Activated B cell treated with CpG ODN at 0.5 μM for 24 hours (primary cell): ENCODE measurements at places on chromosomes 2 and 18. TPM values are rescaled to one million over a fixed set of nuclear protein-coding genes. Genes with fewer than 3 reads are reported as not detected.
A peak's percentile ranks its signal among the peaks of the same experiment; 100 is the strongest.

GRCh38 chr18:29174891-29175290 lies 998.0 kb upstream of the CDH2 start:
- H3K4me3 ChIP-seq = no peak overlapping the region
- no peak for DNase-seq
- no peaks in the 10 kb centered on the region for H3K27me3 ChIP-seq
- no peaks in the 10 kb centered on the region for H3K4me1 ChIP-seq
- no peaks in the 10 kb centered on the region for H3K36me3 ChIP-seq

DNA sequence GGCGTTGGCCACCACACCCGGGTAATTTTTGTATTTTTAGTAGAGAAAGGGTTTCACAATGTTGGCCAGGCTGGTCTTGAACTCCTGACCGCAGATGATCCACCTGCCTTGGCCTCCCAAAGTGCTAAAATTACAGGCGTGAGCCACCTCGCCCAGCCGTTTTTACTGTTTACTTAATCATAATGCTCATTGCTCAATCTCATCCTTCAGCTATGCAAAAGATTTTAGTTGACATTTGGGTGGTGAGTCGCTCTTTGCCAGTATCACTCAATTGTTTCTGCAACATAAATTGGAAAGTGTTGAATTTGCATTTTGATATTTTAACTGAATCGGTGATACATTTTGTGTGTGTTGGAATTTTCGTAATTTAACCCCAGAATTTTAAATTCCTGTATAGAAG lies 7.8 kb upstream of the ZNF532 start:
- no peak overlapping the region for H3K27ac ChIP-seq
- no peak for DNase-seq
- H3K27me3 ChIP-seq = no peaks in the 10 kb centered on the region

GRCh38 chr18:12750076-12750714 lies 47.4 kb downstream of the PSMG2 start:
- peaks cover 17% of the 10 kb centered on the region for H3K4me1 ChIP-seq
- no peak for DNase-seq
- H3K36me3 ChIP-seq = no peaks in the 10 kb centered on the region
- peak overlapping the region; percentile 41 for H3K4me3 ChIP-seq
- H3K27ac ChIP-seq = peak overlapping the region; percentile 30

DNA sequence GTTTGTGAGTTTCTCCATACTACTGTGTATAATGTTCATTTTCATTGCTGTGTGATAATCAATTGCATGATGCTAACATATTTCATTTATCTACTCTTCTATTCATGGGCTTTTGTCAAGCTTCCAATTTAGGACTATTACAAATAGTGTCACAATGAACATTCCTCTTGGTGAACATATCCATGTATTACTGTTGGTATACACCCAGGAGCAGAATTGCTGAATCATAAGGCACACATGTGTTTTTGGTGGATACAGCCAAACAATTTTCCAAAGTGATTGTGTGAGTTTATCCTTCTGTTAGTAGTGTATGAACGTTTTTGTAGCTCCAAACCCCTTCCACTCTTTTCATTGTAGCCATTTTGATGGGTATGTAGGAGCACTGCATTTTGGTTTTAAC lies 101.6 kb upstream of the COPS8 start:
- H3K36me3 ChIP-seq = no peaks in the 10 kb centered on the region
- H3K4me1 ChIP-seq = no peaks in the 10 kb centered on the region
- no peak for DNase-seq
- no peak overlapping the region for H3K4me3 ChIP-seq
- no peak overlapping the region for H3K27ac ChIP-seq
- H3K27me3 ChIP-seq = peaks cover 7% of the 10 kb centered on the region

GRCh38 chr2:218128781-218129457 lies 3.1 kb downstream of the CXCR2 start:
- H3K4me3 ChIP-seq = no peak overlapping the region
- no peak overlapping the region for H3K27ac ChIP-seq
- peaks cover 34% of the 10 kb centered on the region for H3K27me3 ChIP-seq
- no peak for DNase-seq

The ANAPC1 gene
- total RNA-seq = 74.0 and 88.1 TPM in 2 replicates

The SLC38A11 gene
- 2.2 and 2.6 TPM in 2 replicates for total RNA-seq

GRCh38 chr2:148967578-148967977 lies 70.9 kb upstream of the LYPD6B start:
- H3K27me3 ChIP-seq = no peaks in the 10 kb centered on the region
- no peaks in the 10 kb centered on the region for H3K36me3 ChIP-seq
- no peak for DNase-seq
- H3K4me1 ChIP-seq = peaks cover 11% of the 10 kb centered on the region
- no peak overlapping the region for H3K27ac ChIP-seq
- H3K4me3 ChIP-seq = no peak overlapping the region

The CBLN2 gene
- 0.09 TPM in 1 of 2 replicates, not detected in the other for total RNA-seq

GRCh38 chr18:59996370-59996966 lies 96.7 kb downstream of the PMAIP1 start:
- no peaks in the 10 kb centered on the region for H3K4me1 ChIP-seq
- peaks cover 20% of the 10 kb centered on the region for H3K27me3 ChIP-seq
- no peak overlapping the region for H3K4me3 ChIP-seq
- no peak overlapping the region for H3K27ac ChIP-seq
- no peak for DNase-seq

DNA sequence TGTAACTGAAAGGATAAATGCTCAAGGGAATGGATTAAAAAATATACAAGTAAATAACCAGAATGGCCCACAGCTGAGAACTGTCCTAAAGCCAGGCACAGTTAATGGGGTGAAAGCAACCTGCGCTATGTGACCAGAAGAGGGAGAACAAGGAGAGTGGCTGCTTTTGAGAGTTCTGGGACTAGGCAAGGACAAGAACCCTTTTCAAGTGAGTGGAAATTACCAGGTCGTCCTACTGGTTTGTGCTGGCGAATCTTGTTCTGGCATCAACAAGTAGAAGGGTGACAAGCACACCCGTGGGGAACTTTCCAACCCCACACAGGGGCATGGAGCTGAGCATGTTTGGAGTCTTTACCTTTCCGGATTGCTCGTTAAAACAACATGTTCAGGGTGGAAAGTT lies 82.8 kb downstream of the TMEM17 start:
- DNase-seq = no peak
- H3K4me1 ChIP-seq = no peaks in the 10 kb centered on the region
- H3K27me3 ChIP-seq = peaks cover 2% of the 10 kb centered on the region
- no peak overlapping the region for H3K27ac ChIP-seq
- H3K36me3 ChIP-seq = no peaks in the 10 kb centered on the region

DNA sequence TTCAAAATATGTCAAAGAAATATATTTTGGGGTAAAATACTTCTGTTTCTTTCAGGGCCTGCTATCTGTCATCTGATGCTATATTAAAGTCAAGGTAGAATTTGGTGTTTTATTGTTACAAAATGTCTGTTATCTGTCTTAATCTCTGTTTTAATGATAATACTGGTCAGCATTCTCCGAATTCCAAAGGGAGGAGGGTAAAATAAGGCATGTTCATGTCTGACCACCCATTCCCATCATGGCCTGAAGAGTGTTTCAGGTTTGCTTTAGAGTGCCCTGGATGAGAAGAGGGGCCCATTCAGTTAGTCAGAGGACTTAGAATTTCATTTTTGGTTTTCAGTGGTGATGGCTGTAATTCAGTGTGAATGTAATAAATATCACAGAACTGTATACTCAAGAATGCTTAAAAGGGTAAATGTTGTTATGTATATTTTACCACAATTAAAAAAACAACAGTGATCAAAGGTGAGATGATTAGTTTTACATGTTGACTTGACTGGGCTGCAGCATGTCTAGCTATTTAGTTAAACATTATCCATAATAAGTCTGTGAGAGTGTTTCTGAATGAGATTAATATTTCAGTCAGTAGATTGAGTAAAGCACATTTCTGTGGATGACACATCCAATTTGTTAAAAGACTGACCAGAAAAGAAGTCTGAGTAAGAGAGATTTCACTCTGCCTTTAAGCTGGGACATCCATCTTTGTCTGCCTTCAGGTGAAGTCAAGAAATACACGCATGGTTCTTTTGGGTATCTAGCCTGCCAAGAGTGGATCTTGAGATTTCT lies 467.9 kb upstream of the SYT4 start:
- DNase-seq = no peak
- H3K4me3 ChIP-seq = no peak overlapping the region
- no peaks in the 10 kb centered on the region for H3K27me3 ChIP-seq
- H3K4me1 ChIP-seq = no peaks in the 10 kb centered on the region

DNA sequence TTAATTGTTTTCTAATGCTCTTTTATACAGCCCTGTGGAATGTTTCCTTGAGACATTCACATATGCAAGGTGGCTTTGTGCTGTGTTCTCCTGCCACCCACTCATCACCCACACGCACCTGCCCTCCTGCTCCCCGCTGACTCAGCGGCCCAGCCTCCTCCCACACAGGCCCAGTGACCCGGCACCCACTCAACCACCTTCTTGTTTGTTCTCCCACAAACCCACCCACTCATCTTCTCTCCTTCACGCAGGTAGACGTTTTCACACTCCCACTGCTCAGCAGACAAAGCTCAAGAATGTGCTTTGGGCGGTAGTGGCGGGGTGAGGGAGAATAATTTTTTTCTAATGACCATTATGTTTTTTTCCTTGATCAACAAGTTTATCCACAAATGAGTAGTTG lies 28.6 kb upstream of the NEMP2 start:
- no peaks in the 10 kb centered on the region for H3K27me3 ChIP-seq
- no peak overlapping the region for H3K4me3 ChIP-seq
- peaks cover 4% of the 10 kb centered on the region for H3K36me3 ChIP-seq
- DNase-seq = no peak

DNA sequence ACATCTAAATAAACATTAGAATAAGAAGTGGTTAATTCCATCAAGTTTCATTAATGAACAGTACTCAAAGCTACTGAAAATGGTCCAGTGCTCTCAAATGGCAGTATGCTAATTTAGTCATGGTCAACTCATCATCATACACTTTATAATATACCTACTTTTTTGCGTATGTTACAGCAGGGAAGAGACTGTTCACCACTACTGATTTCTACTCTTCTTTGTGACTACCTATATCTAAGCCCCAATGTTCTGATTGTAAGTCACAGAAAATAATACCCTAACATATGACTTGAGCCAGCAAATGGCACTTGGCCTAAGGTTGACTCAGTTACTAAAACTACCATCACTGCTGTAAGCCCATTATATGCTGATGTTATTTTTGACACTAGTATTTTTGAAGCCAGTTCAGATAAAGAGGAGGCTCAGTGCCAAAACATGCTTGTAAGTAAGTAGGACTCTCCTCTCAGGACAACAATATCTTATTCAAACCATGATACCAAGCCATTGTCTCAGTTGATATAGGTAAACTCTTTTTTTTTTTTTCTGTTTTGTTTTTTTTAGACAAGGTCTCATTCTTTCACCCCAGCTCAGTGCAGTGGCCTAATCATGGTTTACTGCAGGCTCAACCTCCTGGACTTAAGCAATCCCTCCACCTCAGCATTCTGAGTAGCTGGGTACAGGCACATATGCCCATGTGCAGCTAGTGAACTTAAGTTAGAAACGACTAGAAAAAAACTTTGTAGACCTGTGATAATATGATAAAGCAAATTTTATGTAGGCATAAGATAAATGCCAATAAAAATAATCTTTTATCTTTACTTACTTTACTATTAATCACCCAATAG lies 266.9 kb downstream of the ZNF385B start:
- H3K27ac ChIP-seq = no peak overlapping the region
- DNase-seq = no peak
- H3K36me3 ChIP-seq = no peaks in the 10 kb centered on the region
- H3K4me1 ChIP-seq = no peaks in the 10 kb centered on the region

DNA sequence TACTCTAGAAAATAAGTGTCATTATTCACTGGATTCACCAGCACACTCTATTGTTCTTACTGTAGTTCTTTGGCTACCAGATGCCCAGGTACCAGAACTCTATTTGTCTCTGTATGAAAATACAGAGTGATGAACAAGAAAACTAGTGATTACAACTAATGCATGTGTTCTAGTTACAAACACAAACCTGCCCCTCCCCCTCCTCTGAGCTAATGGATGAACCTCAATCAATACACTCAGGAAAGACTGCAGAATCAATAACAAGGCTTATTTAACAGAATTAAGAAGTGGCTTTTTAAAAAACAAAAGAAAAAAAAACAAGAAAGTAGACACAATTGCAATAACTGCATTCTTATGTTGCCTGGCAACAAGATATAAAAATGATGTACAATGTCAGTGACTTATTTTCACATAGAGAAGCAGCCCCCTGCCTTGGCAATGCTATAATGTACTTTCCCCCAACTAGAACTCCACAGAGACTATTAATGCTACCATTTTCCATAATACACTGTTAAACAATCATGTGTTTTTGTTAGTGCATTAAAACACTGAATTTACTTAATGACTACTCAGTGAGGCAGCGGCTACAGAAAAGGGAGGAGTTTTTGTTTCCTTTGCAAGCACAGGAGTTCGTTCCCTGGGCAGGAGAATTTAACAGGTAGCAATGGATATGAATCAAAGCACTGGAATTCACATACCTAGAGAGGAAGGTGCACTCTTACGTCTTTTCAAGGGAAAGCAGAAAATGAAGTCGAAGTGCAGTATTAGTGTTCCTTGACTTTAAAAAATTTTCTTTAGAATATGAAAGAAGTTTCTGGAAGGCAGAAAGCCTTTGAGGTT lies 318.8 kb upstream of the REV1 start:
- peaks cover 81% of the 10 kb centered on the region for H3K36me3 ChIP-seq
- no peak for DNase-seq
- peak overlapping the region; percentile 13 for H3K27ac ChIP-seq
- H3K4me3 ChIP-seq = no peak overlapping the region
- no peaks in the 10 kb centered on the region for H3K27me3 ChIP-seq

DNA sequence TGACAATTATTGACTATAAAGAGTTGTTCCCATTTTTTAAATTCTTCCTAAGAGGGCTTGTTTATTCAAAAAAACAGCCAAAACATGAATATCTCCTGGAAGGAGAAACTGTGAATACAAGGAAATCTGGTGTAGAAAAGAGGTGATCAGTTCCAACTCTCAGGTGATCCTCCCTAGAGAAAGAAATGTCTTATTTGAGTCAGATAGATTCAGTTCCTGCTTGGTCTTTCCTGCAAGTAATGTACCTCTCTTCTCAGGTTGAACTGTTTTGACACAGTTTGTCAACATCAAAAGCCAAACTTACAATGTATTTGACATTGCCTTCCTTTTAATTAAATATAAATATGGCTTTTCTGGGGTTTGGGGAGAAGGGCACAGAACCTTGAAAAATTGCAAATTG lies 567.4 kb downstream of the ARHGAP15 start:
- H3K4me3 ChIP-seq = no peak overlapping the region
- H3K36me3 ChIP-seq = peaks cover 25% of the 10 kb centered on the region
- DNase-seq = no peak
- peaks cover 2% of the 10 kb centered on the region for H3K4me1 ChIP-seq
